Vagina (tissue), 2 donors: ENCODE measurements at places on chromosomes 1 and 21. TPM values are rescaled to one million over a fixed set of nuclear protein-coding genes. Genes with fewer than 3 reads are reported as not detected.
A peak's percentile ranks its signal among the peaks of the same experiment; 100 is the strongest.

The NR1I3 gene
- not detected for total RNA-seq

The PCBP3 gene
- total RNA-seq: 4.9 TPM

DNA sequence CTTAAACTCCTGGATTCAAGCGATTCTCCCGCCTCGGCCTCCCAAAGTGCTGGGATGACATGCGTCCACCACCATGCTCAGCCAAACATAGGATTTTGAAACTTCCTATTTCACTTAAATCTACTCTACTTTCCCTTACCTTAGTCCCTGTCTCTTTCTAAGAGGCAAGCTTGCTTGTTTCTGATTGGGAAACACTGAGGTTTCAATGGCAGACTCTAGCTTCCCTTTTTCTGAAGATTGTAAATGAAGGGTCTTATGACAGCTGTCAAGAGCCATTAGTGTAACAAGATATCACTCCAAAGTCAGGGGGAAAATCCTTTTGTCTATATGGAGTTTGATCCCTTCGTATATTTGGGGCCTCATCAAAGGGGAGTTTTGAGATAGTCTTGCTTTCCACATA is 23.5 kb upstream of the LMO4 start:
- DNase-seq: peak; percentile 58

DNA sequence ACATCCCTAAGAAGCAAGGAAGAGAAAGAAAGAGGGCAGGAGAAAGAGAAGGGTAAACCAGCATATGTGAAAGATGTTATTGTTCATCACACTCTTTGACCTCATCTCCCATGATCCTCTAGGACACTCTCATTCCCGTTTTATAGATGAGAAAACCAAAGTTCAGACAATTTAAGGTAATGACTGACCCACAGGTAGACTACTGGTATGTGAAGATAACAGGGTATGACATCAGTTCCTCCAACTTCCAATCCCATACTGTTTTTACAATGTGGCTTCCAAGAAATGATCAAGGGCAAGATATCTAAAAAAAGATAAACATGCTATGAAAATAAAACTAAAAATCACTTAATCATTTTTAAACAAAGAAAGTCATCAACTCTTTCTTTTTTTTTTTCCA is 95.2 kb upstream of the TNFSF4 start:
- no peak for DNase-seq

- DNase-seq: no peak
These were observed 674.4 kb downstream of the KCNT2 start for GRCh38 chr1:195933835-195934234.

GRCh38 chr1:91851130-91852010 is 34.6 kb downstream of the TGFBR3 start:
- no peak for DNase-seq

DNA sequence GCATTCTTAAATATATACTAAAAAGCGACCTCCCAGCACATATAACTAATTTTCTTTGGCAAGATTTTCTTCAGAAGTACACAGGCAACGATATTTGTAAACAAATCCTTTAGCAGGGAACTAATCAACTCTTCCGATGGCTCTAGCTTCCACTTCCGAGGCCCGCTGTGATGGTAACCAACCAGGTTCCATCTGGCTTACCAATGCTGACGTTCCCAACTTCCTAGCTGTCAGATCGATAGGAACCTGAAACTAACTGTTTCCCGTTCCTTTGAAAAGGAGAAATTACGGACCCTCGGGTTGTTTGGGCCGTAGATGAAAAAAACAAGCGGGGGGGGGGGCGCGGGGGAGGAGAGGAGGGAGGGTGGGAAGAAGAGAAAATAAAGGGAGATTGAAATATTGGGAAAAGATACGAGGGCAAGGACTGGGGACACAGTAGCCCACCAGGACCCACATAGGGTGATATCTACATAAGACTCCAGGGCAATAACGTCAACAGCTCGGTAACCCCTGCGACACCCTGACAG is 513 bp downstream of the GTF2B start:
- no peak for DNase-seq
